ENCODE measurements at places on chromosomes 4 and X. TPM values are rescaled to one million over a fixed set of nuclear protein-coding genes. Genes with fewer than 3 reads are reported as not detected.

The FOXP3 gene
- total RNA-seq, result not detected

The CEP44 gene
- total RNA-seq, result 33.8 TPM

The YTHDC1 gene
- 91.9 TPM for total RNA-seq

The AVPR2 gene
- total RNA-seq, result 5.0 TPM

The LAP3 gene
- 70.2 TPM for total RNA-seq

The CCSER1 gene
- total RNA-seq, result 60.2 TPM

The FGFRL1 gene
- total RNA-seq, result 25.8 TPM

The SPON2 gene
- 190 TPM for total RNA-seq

The HTR2C gene
- not detected for total RNA-seq

The CYSLTR1 gene
- 1.5 TPM for total RNA-seq

Measured in Peyer's patch (tissue), 4 donors.